ENCODE measurements at places on chromosomes 2 and 18. TPM values are rescaled to one million over a fixed set of nuclear protein-coding genes. Genes with fewer than 3 reads are reported as not detected.

The PDE11A gene
- total RNA-seq, result 0.09 TPM

The DNMT3A gene
- total RNA-seq, result 17.5 TPM

The CYP26B1 gene
- 0.52 TPM for total RNA-seq

The GPR35 gene
- total RNA-seq, result 0.52 TPM

The TMEM178A gene
- 0.69 TPM for total RNA-seq

The SP3 gene
- total RNA-seq, result 77.9 TPM

The C2orf81 gene
- 1.4 TPM for total RNA-seq

The GPR55 gene
- total RNA-seq, result not detected

The UNC80 gene
- not detected for total RNA-seq

The CRYBA2 gene
- total RNA-seq, result not detected

The ATP6V1C2 gene
- total RNA-seq, result not detected

The ACSL3 gene
- total RNA-seq, result 106 TPM

The TTN gene
- total RNA-seq, result 0.47 TPM

The NEURL3 gene
- 0.16 TPM for total RNA-seq

The ASTL gene
- total RNA-seq, result not detected

The TUBA3E gene
- total RNA-seq, result not detected

The APOB gene
- total RNA-seq, result not detected

The CDH2 gene
- 10.5 TPM for total RNA-seq

The ZFAND2B gene
- total RNA-seq, result 26.7 TPM

The CYP1B1 gene
- total RNA-seq, result 76.6 TPM

The DES gene
- total RNA-seq, result 2.4 TPM

The PIEZO2 gene
- total RNA-seq, result 1.3 TPM

The FOSL2 gene
- 26.6 TPM for total RNA-seq

The CNTNAP5 gene
- not detected for total RNA-seq

The GBX2 gene
- total RNA-seq, result not detected

Measured in bronchial smooth muscle cell (primary cell).